ENCODE measurements at places on chromosomes 12 and 14.

DNA sequence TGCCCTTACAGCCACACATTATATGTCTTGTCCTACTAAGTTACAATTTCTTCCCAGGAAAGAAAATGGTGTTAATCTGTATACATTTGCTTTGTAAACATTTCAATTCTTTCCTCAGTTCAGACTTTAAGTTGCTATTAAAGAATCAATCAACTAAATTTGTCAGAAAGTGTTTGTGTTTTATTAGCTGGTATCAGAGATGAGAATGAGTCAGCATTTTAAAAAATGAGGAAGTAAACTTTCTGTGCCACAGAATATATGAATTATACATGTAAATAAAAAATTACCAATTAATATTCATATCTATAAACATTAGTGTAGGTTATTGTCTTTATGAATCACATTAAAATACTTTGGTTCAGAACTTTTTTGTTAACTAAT is 82.0 kb downstream of the LMO3 start:
- no peak for DNase-seq

- no peak for DNase-seq
Observed at GRCh38 chr14:77682158-77682553, 25.7 kb downstream of the ALKBH1 start.

DNA sequence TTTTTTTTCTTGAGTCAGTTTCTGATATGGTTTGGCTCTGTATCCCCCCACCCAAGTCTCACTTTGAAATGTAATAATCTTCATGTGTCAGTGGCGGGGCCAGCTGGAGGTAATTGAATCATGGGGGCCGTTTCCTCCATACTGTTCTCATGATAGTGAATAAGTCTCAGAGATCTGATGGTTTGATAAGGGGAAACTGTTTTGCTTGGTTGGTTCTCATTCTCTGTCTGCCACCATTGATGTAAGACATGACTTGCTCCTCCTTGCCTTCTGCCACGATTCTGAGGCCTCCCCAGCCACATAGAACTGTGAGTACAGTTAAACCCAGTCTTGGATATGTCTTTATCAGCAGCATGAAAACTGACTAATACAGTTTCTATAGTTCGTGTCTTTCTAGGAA is 42.9 kb downstream of the WNK1 start:
- DNase-seq = no peak

DNA sequence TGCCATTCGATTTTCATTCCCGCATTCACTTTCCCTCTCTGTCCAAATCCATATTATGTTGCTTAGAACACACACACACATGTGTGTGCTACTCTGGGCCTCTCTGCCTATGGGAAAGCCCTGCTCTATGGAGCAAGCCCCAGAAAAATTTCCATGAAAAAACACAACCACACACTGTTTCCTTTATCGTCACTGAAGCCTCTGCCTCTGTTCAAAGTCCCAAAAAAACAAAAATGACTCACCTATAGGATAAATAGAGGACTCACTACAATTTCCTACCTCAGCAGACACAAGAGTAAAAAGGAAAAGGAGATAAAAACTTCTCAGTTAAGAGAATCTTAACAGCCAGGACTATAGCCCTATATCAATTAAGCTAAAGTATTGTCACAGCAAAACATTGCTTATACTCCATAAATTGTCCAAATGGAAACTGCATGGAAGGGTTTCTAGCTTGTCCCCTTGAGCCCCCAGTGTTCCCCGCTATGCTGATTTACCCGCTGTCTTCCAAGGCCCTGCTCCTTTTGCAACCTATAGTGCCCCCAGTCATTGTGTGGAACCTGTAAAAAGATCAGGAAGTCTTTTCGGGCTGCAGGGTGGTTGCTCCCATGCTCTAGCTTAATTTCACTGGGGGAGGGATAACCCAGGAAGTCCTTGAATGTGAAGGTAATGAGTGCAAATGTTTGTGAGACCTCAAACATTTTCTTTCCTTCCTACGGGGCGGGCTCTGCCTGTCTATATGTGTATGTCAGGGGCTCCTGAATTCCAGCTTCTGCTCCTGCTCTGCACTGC is 11.1 kb upstream of the PIP4K2C start:
- no peak for DNase-seq

DNA sequence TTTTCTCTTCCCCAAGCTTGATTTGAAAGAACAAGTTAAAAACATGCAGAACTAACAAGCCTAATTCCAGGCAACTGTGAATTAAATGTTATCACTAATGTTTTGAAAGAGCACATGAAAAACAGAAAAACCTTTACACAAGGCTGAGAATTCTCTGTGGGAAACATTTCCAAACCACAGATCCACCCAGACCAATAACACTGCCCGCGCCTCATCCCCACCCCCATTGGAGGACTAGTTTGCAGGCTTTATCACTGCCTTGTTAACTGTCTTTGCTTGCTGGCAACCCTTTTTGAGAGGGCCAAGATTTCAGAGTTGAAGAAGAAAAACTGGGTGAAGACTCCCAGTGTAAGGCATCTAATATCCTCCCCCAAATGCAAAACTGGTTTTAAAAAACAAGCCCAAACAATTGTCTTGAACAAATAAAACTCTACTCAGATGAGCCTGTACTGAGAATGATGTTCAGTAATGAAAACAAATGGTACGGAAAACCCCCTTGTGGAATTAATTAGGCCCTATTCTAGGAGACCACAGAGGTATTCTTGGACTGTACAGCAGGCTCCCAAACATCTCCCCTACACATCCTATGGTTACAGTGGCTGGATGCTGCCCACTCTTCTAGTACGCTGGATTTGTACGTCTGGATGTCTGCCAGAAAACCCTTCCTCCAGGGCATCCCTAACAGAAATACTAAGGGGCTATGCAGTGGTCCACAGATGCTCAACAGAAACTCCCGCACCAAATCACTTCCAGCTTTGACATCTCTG is 5.8 kb downstream of the MAX start:
- DNase-seq = no peak

GRCh38 chr14:105249182-105250007 is 1.1 kb downstream of the BTBD6 start:
- DNase-seq = peak; percentile 22

DNA sequence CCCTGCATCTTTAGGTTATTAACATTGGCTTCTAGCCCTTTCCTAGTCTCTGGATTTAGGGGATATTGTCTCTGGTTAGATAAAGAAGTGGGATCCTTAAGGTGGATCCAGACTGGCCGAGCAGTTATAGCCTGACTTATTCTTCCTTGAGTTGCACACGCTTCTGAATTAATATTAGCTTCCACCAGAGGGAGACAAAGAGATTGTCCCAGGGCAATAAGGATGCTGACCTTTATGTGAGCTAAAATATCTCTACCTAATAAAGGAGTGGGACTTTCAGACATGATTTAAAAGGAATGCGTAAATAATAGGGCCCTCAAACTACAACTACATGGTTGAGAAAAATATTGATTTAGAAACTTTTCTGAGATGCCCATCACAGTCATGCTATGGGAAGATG is 139.7 kb downstream of the SLCO1B3 start:
- DNase-seq = no peak

DNA sequence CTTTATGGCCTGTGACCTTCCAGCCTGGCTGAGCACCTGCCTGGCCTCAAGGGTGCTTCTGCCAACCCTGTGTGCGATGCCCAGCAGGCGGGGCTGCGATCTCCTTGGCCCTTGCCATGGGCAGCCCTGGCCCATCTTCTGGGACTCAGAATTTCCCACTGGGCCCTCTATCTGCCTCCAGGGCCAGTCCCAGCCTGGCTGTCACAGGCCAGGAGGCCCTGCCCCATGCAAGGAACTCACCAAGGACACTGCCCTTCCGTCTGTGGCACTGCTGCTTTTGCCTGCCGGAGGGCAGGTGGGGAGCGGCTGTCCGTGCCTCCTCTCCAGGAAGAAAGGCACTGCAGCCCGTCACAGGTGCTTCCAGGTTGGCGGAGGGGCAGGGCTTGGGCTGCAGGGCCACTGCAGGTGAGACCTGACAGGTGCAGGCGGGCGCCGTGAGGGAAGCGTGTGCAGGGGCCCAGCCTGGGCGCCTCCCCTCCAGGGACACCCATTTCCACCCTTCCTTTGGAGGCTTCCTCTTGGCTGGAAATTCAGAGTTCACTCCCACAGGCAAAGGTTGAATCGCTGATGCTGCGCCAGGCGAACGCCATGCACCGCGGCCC is 177.8 kb downstream of the KIF26A start:
- DNase-seq = no peak

GRCh38 chr14:86515195-86515594 is 985.3 kb downstream of the FLRT2 start:
- DNase-seq = no peak

- DNase-seq = no peak
Observed at GRCh38 chr12:115191342-115191741, 507.4 kb upstream of the TBX3 start.

DNA sequence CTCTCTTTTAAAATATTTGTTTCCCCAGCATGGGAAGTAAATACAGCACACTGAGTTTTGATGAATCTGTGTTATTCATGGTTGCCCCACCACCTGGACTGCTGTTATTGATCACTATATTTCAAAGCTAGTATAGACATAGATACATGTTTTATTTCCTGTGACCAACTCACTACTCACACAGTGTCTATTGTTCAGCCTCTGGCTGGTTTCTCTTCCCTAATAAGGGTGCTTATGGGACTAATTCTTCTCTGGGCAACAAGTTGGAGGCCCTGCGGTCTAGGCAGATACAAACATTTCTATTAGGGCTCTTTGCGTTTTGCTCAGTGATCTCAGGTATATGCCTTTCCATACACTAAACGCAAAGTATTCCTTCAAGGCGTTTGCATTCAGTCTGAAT is 1191.0 kb upstream of the TMEM132C start:
- no peak for DNase-seq

DNA sequence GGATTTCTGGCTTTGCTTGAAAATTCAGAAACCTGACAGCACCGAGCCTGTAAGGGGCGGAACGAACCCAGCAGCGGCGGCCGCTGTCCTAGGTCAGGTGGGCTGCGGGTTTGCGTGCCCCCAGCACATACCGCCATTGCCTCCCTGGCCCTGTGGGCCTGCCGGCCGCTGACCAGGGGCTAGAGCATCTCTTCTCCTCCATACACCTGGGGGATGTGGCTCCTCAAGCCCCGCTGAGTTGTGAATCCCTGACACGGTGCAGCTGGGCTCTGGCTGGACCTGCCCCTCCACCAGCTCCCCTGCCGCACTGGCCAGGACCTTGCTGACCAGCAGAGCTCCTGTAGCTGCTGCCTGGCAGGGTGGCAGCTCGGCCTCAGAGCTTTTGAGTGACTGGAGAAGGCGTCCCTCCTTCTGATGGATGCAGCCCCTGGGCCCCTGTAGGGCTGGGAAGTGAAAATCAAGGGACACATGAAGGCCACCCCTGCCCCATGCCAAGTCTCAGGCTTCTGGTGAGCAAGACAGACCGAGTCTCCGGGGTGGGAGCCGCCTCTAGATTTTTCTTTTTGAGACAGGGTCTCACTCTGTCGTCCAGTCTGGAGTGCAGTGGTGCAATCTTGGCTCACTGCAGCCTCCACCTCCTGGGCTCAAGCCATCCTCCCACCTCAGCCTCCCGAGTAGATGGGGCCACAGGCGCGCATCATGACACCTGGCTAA is 184.9 kb upstream of the SFSWAP start:
- no peak for DNase-seq

DNA sequence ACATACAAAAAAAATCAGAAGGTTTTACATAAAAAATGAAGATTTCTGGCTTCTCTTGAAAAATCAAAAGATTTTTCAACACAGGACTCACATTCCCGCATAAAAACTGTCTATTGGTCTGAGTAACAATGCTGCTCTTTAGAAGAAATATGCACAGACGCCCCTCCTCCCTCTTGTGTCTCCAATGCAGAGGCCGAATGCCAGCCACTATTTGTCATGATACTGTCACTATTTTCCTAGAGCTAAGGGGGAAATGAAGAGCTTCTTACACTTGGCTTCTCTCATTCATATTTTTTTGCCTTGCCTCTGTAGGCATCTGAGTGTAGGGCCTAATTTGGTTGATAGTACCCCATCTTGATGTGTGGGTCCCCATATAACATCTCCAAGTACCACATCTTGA is 98.0 kb downstream of the BBS10 start:
- no peak for DNase-seq
